Activated CD4-positive, alpha-beta T cell treated with anti-CD3 and anti-CD28 coated beads, Interleukin-2, amount 10 ng/mL, durations not matched to agents 24 days and 14 days (primary cell): ENCODE measurements at places on chromosomes 3 and 15.

DNA sequence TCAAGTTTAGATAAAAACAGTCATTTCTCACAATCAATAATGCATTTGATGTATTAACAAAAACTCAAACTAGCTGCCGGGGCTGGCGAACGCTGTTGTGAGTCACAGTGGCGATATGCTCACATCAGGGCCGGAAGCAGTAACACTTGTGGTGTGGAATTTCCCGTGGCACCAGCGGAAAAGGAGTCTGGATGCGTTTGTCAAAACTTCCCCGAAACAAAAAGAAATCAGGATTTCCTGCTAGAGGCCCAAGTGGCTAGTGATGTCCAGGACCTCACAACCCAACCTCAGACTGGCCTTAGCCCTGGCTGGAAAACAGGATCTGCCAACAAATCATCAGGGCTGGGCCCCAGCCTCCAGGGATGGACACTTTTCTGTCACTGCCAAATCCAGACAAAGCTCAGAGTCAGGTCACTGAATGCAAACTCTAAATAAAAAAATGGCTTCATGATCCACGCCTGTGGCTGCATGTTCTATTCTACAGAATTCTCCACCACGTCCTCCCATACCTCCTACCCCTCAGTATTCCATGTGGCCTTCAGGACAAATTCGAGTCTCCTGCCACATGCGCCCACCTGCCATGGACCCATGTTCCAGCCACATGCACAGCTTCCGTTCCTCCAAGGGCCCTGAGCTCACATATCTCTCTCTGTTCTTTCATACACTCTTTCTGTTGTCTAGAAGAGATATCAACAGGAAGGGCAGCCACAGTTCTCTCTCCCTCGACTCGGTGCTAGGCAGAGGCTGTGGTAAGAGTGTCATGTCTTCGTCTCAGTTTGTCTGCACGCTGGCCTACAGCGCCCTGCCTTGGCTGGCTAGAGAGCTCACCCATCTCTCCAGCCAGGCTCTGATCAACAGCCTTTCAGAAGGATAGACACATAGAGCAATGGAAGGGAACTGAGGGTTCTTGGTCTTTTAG is 35.4 kb downstream of the EHD4 start:
- peak overlapping the region; percentile 75 for H3K4me3 ChIP-seq
- H3K4me1 ChIP-seq = peaks cover 70% of the 10 kb centered on the region
- H3K36me3 ChIP-seq = peaks cover 26% of the 10 kb centered on the region
- H3K27ac ChIP-seq = peak overlapping the region; percentile 100
- DNase-seq = peak; percentile 94

DNA sequence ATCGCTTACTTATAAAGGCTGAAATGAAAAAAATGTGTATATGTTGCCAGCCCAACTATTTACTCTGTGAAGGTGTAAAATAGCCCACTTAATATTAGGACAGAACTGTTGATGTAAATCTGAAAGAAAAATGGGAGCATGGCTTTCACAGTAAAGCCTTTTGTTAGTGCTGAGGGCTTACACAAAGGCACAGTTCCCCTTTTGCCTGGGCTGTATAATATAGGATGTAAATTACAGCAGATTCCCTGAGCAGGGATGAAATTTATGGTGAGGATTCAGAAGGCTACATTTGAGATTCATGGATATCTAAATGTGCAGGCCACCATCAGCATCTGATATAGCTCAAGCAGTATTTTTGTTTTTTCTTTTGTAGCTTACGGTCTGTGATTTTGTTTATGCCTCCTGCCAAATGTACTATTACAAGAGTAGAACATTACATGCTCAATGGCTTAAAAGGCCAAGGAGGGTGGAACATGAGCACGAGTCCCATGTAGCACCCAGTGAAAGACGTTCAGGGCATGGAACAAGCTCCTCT is 109.1 kb upstream of the ATP10A start:
- H3K4me1 ChIP-seq = no peaks in the 10 kb centered on the region
- peaks cover 8% of the 10 kb centered on the region for H3K27me3 ChIP-seq
- no peak overlapping the region for H3K27ac ChIP-seq
- H3K4me3 ChIP-seq = no peak overlapping the region
- no peak for DNase-seq

DNA sequence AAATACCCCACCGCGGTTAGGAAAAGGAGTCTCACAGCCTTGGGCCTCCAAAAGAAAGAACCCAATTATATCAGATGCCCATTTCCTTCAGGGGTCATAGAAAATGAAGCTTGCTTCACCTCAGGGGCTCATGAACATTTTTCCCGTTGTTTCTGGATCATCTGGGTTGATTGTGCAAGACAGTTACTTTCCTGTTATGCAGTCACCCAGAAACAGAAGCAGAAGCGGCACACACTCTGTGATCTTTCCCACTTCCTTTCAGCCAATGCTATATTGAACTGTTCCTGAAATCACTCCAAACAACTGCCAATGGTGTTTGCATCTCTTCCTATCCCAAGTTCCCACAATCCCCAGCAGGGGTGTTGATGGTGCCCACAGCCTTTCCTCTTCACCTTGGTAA is 295.6 kb upstream of the RASGRP1 start:
- no peak overlapping the region for H3K4me3 ChIP-seq
- no peak for DNase-seq
- no peaks in the 10 kb centered on the region for H3K36me3 ChIP-seq
- H3K27ac ChIP-seq = no peak overlapping the region
- H3K27me3 ChIP-seq = peaks cover 12% of the 10 kb centered on the region

DNA sequence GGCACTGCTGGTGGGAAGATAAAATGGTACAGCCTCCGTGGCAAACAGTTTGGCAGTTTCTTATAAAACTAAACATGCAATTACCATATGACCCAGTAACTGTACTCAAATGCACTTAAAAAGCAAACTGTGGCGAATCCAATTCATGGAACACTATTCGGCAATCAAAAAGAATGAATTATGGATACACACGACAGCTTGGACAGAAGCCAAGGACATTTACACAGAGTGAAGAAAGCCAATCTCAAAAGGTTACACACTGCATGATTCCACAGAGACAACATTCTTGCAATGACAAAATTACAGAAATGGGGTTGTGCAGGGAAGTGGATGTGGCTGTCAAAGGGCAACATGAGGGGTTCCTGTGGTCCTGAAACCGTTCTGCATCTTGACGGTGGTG is 122.1 kb upstream of the IQSEC1 start:
- H3K27ac ChIP-seq = no peak overlapping the region
- H3K4me3 ChIP-seq = no peak overlapping the region
- no peak for DNase-seq
- peaks cover 12% of the 10 kb centered on the region for H3K27me3 ChIP-seq
- peaks cover 13% of the 10 kb centered on the region for H3K4me1 ChIP-seq
